ENCODE measurements at places on chromosomes 2 and 18. TPM values are rescaled to one million over a fixed set of nuclear protein-coding genes. Genes with fewer than 3 reads are reported as not detected.

Gene TNS1
- total RNA-seq: 164 TPM

Gene LMAN1
- total RNA-seq: 217 TPM

Gene ITGA4
- 117 TPM for total RNA-seq

Gene SALL3
- total RNA-seq: not detected

Gene CD8B2
- not detected for total RNA-seq

All from placental pericyte (primary cell).